ENCODE measurements at places on chromosomes 11 and 22. TPM values are rescaled to one million over a fixed set of nuclear protein-coding genes. Genes with fewer than 3 reads are reported as not detected.

The DBX1 gene
- total RNA-seq = not detected

The LRFN4 gene
- 12.4 TPM for total RNA-seq

GRCh38 chr11:1922481-1923081 lies 3.1 kb downstream of the TNNT3 start:
- no peak for DNase-seq

DNA sequence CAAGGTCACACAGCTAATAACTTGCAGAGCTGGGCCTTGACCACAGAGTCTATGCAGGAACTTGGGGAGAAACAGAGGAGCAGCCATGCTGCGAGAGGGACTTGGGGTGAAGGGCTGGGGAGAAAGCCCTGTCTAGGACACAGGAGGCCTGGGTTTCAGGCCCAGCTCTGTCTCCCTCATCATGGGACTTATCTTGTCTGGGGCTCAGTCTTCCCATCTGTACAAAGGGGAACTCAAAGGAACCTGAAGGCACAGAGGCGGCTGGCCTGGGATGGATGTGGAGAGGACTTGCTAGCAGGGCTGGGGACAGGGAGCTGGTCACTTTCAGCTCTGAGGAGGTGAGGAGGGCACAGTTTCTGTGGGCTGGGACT lies 36.9 kb upstream of the TPBGL start:
- no peak for DNase-seq

DNA sequence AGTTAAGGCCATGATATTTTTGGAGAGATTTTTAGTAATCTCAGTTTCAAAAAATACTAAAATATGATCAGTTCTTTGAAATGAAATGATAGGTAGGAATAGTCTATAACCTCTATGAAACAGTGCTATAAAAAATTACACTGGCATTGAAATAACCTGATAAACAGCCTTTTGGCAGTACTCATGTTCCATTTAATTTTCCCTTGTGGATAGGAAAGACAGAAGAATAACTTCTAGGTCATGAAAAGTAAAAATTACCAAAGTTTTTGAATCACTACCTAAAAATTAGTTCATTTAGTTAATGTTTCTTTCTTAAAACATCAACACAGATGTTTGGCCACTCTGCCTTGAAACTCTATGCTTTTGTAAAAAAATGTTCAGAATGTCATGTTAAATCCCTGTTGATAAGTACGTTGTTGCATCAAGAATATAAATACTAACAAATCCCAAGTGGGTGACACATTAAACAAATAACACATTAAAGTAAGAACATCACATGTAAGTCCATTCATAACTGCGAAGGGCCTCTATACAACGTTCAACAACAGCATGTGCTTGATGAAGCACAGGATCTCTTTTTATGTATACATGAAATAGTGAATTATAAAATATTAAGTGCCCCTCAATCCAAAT lies 290.2 kb downstream of the SWAP70 start:
- DNase-seq = no peak

DNA sequence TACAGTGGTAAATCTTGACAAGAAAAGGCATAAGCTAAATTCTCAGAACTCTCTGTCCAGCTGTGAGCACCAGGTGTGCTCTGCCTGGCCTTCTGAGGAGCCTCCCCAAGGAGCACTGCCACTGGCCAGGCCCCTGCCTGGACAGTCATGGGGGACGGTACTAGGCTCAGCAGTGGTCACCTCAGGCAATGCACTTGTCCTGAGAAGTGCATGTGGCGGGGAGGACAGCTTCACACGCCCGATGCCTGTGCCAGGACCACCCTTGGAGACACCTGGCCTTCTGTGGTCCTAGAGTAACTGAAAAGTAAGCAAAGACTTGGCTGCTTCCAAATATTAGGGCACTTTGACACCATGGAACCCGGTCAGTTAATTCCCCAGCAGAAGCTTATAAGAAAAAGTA lies 28.6 kb upstream of the SCGB1A1 start:
- DNase-seq = no peak

The PKDREJ gene
- total RNA-seq = not detected

DNA sequence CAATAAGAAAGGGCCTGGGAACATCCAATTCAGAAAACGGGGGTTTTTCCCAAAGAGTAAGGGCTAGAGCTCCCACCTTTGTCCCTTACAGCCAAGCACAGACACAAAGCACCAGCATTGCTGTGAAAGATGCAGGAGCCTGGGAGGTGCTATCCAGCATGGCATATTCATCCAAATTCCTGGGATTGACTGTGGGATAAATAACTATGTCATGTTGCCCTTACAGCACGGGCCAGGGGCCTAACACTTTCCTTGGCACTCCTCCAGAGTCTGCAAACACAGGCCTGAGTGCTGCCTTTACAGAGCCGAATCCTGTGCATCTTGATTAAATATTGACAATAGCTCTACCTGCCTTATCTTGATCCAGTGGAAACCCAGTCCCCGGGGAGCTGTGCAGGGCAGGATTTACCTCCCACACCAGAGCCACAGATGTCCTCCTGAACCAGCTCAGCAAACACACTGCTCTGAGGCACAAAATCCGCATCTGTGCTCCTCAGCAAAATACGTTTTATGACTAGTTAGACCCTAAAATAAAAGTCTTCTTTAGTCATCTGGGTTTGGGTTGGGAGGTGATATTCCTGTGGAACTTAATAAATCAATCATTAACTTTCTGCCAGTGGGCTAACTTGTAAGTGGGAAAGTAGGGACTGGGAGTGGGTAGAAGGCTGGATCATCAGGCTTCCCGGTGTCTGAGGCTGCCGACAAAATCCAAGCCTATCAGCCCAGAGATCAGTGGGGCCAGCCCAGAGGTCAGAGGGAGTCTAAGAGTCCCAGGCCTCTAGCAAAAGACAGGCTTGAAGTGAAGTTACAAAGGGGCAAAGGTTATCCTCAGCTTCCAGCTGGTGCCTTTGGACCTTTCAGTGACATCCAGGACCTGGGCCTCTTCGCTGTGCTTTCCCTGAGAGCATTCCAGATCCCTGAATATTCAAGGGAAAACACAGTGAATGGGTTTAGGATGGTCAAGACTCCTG lies 36.5 kb downstream of the POU2AF3 start:
- DNase-seq = no peak

DNA sequence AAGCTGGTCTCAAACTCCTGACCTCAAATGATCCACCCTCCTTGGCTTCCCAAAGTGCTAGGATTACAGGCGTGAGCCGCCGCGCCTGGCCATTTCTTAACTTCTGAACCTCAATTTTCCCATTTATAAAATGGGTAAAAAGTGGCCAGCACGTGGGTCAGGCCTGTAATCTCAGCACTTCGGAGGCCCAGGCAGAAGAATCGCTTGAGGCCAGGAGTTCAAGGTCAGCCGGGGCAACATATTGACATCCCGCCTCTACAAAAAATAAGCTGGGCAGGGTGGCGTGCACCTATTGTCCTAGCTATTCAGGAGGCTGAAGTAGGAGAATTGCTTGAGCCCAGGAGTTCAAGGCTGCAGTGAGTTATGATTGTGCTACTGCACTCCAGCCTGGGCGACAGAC lies 6.5 kb upstream of the DDX6 start:
- DNase-seq = no peak

- peak; percentile 98 for DNase-seq
Observed at GRCh38 chr11:19027829-19028595, 32.5 kb downstream of the MRGPRX2 start.

The TMEM109 gene
- 43.0 TPM for total RNA-seq

The FAM227A gene
- total RNA-seq = 0.23 TPM

The RBMXL2 gene
- total RNA-seq = not detected

DNA sequence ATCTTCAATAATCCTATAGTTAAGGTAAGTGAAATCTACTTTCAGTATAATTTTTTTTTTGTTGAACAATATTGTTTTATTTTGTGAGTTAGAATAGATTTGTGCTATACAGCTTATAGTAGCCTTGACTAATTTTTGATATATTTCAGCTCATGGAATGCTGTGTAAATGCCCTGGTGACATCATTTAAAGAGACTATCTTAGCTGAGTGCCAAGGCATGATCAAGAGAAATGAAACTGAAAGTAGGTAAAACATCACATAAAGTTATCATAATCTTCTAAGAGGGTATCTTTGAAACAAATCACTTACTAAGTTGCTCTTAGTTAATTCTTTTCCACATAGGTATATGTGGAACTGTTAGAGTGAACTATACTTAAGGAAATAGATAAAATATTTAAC lies 51.4 kb upstream of the ACAT1 start:
- peak; percentile 39 for DNase-seq

DNA sequence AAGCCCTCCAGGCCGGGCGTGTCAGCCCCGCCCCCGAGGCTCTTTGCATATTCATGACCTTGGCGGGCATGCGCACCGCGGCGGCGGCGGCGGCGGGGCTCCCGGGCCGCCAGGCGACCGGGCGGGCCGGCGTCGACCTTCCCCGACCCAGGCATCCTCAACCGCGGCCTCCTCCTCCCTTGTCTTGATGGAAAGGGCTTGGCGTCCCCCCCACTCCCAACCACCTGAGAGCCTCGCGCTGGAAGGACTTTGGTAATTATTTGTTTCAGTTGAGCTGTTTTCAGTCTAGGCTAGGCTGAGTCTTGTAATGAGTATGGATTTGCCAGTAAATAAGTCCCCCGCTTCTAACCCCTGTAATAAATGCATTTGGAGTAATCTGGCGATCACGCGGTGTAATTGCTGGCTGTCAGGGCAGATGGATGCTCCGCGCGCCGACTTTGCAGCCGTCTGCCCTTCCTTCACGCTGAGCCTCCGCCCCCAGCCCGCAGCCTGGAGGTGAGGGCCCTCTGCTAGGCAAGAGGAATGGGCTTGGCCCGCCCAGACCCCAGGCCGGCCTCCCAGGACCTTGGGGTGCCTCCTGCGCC lies 25.2 kb downstream of the FLRT1 start:
- DNase-seq = no peak

DNA sequence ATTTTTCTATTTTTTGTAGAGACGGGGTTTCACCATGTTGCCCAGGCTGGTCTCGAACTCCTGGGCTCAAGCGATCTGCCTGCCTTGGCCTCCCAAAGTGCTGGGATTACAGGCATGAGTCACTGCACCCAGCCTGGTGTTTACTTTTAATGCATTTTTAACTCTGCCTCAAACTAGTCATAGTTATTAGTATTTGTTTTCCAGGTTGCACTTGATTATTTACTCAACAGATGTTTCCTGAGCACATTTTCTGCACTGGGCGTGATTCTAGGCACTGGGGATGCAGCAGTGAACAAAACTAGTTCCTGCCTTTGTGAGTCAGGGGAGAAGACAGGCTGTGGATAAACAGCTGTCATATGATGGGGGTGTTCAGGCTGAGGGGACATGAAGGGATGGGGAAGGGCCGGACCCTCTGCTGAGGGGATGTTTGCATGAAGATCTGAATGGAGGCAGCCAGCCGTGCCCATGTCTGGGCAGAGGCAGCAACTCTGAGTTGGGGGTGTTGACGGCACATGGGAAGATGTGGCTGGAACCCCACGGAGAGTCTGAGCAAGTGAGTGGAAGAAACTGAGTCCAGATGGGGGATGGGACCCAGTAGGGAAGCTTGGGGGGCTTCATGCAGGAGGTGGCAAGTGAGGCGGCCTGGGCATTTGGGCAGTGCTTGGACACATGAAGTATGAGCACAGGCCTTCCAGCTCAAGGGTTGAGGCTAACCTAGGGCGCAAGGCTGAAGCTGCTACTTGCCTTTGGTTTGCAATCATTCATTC lies 34.4 kb downstream of the MPPED1 start:
- peak; percentile 58 for DNase-seq

- DNase-seq = no peak
Observed at GRCh38 chr22:38203090-38203810, 1.5 kb downstream of the MAFF start.

DNA sequence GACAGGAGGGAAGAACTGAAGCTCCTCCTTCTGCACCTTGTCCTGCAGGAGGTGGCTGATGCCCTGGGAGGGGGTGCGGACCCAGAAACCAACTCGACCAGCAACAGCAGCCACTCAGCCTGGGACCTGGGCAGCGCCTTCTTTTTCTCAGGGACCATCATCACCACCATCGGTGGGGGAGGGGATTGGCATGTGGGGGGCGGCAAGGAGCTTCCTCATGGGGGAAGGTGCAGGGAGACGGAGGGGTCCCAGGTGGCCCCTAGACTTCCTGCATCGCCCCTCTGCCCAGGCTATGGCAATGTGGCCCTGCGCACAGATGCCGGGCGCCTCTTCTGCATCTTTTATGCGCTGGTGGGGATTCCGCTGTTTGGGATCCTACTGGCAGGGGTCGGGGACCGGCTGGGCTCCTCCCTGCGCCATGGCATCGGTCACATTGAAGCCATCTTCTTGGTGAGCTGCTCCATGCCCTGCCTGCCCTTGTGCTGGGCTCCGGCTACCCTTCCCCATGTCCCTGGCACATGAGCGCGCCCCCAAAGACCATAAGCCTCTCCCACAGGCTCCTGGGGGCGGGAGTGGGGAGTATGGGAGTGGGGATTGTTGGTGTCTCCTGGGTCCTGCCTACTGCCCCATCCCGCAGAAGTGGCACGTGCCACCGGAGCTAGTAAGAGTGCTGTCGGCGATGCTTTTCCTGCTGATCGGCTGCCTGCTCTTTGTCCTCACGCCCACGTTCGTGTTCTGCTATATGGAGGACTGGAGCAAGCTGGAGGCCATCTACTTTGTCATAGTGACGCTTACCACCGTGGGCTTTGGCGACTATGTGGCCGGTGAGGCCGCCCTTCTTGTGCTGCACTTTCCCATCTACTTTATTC lies 3.1 kb upstream of the CATSPERZ start:
- DNase-seq = no peak

- DNase-seq = no peak
Observed at GRCh38 chr11:110465231-110465630, 35.5 kb downstream of the FDX1 start.

All from H4 (cell line).